ENCODE measurements at places on chromosomes 2 and 18. TPM values are rescaled to one million over a fixed set of nuclear protein-coding genes. Genes with fewer than 3 reads are reported as not detected.

GRCh38 chr18:25985707-25986394 is 104.6 kb downstream of the SS18 start:
- DNase-seq: no peak

DNA sequence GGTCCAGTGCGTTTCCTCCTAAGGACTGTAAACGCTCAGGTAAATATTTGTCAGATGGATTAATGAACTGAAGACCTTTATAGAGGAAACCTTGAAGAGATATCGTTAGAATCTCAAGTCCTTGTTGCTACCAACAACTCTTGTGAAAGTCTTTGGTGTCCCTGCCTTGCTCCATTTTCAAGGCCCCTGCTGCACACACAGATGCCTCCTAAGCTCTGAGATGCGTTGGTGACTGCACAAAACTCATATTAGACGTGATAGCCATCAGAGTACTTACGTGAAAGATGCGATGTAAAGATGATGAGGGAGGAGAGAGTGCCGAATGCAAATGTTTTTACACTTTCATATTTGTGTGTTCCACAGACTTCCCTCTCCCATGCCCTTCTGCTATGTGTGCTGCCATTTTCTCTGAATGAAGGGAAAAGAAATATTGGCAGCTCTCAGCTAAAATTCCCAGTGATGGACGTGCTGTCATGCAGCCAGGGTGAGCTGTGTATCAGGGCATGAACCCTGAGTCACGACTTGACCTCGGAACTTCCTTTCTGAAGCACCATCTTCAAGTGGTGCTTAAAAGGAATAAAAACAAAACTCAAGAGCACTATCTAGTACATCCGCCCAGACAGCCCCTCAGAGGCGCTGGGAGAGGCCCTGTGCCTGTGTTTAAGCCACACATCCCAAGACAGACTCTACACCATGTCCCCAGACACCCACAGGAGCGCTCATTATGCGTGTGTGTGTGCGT is 117.4 kb downstream of the FAM210A start:
- no peak for DNase-seq

GRCh38 chr2:201344663-201345366 is 12.3 kb downstream of the FLACC1 start:
- DNase-seq: peak; percentile 58

Gene CCBE1
- total RNA-seq: 0.13 TPM

Gene APCDD1
- total RNA-seq: not detected

DNA sequence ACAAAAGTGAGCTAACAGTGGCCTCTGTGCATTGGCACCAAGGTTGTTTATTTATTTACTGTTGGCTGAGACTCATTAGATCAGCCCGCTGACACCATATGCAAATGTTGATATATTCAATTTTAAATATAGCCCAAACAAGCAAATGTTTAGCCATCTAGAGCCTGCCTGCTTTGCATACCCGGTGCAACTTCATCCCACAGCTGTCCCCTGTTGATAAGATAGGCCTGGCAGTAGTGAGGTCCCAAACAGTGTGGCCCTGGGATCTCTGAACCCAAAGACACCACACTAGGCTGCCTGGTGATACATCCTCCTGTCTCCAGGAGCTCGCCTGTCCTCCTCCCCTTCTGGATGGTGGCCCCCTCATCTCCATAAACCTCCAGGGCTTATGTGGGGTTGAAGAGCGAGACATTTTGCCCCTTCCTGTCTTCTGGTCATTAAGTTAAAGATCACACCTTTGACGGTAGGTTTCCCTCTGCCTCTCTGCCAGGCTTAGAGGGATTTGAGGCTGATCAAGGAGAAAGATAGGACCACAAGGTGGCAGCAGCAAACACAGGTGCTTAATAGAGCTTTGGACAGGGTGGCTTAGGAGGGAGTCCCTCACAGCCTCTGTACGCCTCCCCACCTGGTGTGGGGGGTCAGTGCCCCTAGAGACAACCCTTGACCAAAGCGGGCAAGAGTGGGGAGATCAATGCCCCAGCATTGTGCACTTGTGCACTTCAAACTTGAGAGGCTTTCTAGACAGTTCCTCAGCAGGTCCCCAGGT is 23.7 kb upstream of the MYO5B start:
- no peak for DNase-seq

GRCh38 chr2:127039387-127040031 is 67.4 kb downstream of the BIN1 start:
- DNase-seq: no peak

Gene LCT
- total RNA-seq: 0.04 TPM

- no peak for DNase-seq
Observed at GRCh38 chr2:159595410-159596046, 20.8 kb downstream of the BAZ2B start.

GRCh38 chr2:85737481-85737880 is 16.3 kb upstream of the ATOH8 start:
- DNase-seq: no peak

GRCh38 chr2:141498561-141498960 is 632.3 kb downstream of the LRP1B start:
- no peak for DNase-seq

DNA sequence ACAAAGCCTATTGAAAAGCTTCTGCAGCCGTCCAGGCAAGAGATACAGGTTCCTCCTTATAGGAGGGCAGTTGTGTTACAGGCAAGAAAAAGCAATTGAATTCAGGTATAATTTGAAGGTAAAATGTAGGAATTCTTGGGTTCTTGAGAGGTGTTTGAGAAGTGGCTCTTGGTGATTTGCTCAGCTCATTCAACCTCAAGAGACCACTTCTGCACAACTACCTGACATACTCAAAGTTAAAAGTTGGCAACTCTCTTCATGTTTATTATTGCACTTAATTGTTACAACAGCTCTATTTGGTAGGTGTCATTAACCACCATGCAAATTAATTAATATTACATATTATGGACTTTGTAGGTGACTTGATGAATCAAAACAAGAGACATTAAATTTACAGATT is 753.2 kb downstream of the ADCYAP1 start:
- DNase-seq: no peak

- no peak for DNase-seq
Observed at GRCh38 chr2:148483665-148484064, 160.9 kb upstream of the EPC2 start.

- no peak for DNase-seq
Observed at GRCh38 chr2:241051578-241052487, 50.3 kb downstream of the MTERF4 start.

GRCh38 chr2:133138693-133139092 is 429.6 kb downstream of the NCKAP5 start:
- DNase-seq: no peak

GRCh38 chr2:119888680-119889079 is 124.2 kb upstream of the EPB41L5 start:
- DNase-seq: no peak

- no peak for DNase-seq
Observed at GRCh38 chr18:74617486-74617885, 19.8 kb downstream of the ZNF407 start.

Gene PRSS56
- total RNA-seq: not detected

DNA sequence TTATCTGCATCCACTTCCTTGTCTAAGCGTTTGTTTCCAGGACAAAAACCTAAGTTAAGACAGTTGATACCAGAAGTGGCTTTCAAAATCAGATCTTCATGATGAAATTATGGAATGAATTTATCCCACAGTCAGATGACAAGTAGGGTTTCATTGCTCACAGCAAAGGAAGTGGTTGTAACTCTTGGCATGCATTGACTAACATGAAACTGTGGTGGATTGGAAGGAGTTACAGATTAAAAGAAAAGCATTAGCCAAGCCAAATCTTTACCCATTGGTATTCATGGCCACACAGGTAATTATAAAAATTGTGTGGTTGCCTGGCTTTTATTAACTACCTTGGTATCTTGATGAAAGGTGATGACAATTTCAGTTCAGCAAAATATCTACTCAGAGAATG is 438.0 kb upstream of the NXPH2 start:
- DNase-seq: no peak

Gene IL1RL1
- total RNA-seq: 0.44 TPM

Gene SLC4A5
- not detected for total RNA-seq
